ENCODE measurements at places on chromosomes 3 and 15. TPM values are rescaled to one million over a fixed set of nuclear protein-coding genes. Genes with fewer than 3 reads are reported as not detected.
A peak's percentile ranks its signal among the peaks of the same experiment; 100 is the strongest.

GRCh38 chr3:153379516-153379915, 217.5 kb downstream of the RAP2B start:
- peak; percentile 30 for DNase-seq

DNA sequence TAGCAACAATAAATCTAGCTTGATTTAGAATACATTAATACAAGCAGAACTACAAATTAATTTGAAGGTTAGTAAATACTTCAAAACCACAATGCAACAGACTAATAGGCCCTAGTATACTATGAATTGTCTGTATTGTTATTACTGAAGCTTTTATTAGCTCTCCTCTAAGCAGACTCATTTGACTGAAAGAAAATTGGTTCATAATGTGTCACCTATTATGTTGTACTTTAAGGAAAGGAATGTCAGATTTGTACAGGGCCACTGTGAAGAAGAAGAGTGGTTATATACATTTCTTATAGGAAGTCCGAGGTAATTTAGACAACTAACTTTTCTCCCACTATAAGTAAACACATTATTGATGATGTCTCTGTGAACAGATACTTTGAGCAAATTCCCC, 954.5 kb downstream of the ZPLD1 start:
- peak; percentile 72 for DNase-seq

GRCh38 chr3:12986521-12986920, 86.7 kb downstream of the IQSEC1 start:
- no peak for DNase-seq

LDHAL6B gene
- not detected for total RNA-seq

DNA sequence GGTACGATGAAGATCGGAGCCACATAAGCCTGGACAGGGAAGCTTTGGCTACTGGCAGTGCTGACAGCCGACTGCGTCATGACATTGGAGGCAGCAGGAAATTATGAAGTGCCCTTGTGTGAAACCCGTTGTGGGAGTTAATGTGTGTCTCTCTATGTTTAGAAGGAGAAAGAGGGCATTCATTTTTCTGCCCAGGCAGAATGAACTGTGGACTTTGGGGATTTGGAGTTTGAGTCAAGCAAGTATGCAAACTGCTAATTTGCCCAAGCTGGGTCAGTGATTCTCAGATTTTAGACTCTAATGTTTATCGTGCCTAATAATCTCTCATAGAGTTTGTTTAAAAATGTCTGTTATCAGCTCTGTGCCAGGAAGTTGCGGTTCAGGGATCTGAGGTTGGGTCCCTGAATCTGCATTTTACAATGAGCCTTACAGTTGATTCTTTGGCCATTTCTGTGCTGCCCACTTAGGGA, 5.6 kb downstream of the CTXND1 start:
- DNase-seq: no peak

DNA sequence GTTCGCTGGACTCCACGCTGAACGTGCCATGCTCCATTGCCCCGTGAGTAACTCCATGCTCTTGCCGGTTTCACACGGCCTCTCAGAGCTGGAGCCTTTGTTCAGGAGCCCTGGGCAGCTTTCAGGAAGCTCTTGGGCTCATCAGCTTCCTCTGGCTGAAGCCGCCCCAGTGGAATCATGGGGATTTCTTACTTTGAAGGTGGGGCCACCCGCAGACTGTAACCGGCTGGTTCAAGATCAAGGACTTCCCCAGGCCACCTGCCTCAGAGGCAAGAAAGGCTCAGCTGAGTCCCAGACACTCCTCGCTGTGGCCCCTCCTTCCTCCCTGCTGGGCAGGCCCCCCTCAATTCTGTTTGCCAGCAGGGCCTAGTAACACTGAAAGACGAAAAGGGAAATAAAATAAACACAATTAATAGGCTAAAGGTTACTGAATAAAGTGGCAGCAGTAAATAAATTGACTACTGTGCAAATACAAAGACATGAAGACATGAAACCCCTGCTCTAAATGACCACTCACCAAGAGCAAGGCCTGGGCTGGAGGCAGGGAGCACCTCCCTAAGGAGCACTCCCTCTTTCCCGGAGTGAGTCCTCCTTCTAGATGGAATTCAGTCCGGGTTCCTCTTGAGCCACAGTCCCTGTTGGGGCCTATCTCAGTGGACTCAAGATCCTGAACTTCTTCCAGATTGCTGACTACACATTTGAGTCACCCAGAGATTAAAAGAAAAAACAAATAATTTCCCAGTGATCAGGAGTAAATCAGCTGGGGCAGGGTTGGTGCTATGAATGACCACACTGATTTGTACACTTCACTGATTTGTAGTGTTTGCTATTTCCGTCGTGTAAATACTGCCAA, 51.0 kb downstream of the ZDHHC19 start:
- peak; percentile 90 for DNase-seq

TXNRD3 gene
- total RNA-seq: 9.5 TPM

ATP10A gene
- total RNA-seq: 29.7 TPM

AHSG gene
- not detected for total RNA-seq

OXTR gene
- total RNA-seq: 6.9 TPM

- peak; percentile 54 for DNase-seq
These were observed at the start of gene RARRES1 for GRCh38 chr3:158731938-158732855. Gene RARRES1 (minus strand): TSS chr3:158732457. CDS start chr3:158732415, 42 bp downstream.

DNA sequence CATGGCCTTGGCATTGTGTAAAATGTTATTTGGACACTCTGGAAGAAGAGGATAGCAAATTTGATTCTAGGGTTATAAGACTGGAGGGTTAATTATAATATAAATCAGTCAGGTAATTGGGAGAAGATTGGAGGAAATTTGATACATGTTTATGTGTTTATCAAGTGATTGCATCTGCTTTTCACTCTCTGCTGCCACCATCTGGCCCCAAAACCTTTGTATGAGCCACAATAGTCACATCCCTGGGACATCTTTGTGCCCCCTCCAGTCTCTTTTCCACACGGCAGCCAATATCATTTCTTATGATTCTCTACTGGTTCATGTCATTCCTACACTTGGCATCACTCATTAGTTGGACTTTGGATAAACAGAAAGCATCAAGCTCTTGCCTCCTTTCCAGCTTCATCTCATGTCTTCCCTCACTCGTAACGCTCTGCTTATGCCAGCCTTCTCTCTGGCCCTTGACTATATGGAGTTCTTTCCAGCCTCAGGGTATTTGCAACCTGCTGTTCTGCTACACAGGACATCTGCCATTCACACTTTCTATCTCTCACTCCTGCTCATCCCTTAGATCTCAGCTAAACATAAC, 602.3 kb upstream of the SUCLG2 start:
- DNase-seq: peak; percentile 2

CHRNA7 gene
- total RNA-seq: 0.52 TPM

- DNase-seq: no peak
These were observed 229.8 kb downstream of the TBL1XR1 start for GRCh38 chr3:176967522-176967921.

DNA sequence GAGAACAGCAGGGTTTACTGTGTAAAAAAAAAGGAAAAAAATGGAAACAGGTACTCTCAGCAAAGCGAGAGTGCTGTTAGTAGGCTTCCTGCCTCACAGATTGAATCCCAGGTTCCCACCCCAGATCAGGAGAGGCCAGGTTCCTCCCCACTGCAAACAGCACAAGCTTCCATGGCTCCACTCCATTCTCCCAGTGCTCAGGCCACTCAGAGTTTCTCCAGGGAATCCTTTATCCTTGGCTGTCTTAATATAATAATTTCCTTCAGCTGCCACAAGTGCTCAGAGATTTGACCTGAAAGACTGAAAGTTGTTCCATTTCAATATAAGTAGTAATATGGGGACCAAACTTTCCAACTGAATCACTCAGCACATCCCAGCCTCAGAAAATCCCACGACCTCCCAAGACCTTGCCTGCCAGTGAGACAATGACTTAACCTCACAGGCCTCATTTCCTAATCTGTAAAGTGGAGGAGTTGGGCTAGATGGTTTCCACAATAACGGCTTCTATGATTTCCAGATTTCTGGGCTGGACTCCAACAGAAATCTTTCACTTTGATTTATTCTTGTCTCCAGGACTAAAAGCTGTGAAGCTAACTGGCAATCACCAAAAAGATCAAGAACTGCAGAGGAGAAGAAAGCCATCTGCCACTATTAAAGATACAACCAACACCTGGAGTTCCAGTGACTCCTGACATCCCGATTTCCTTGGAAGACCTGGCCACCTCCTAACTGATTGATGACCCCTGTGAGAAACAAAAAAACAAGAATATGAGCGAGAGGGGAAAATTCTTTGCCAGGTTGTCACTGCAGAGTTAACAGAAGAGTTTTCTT, 289.5 kb downstream of the NEK10 start:
- DNase-seq: no peak

CFAP100 gene
- total RNA-seq: not detected

DNA sequence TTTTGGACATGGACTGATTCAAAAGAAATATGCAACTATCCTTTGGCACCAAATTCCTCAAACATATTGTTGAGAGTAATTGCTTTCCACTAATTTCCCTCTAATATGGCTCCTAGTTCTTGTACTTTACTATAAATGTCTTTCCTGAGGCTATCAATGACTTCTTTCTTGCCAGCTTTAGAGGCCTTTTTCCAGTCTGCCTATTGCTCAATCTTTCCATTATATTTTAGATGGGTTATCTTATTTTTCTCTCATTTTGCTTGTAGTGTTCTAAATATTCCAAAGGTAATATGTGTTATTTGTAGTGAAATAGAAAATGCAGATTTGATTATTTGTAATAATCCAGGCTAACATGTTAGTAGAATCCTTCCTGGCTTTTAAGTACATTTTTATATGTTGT, 11.5 kb upstream of the TEX9 start:
- DNase-seq: no peak

PP2D1 gene
- not detected for total RNA-seq

GRCh38 chr15:49303003-49303402, 120.0 kb upstream of the FGF7 start:
- DNase-seq: no peak

FGF12 gene
- 1.6 TPM for total RNA-seq

DNA sequence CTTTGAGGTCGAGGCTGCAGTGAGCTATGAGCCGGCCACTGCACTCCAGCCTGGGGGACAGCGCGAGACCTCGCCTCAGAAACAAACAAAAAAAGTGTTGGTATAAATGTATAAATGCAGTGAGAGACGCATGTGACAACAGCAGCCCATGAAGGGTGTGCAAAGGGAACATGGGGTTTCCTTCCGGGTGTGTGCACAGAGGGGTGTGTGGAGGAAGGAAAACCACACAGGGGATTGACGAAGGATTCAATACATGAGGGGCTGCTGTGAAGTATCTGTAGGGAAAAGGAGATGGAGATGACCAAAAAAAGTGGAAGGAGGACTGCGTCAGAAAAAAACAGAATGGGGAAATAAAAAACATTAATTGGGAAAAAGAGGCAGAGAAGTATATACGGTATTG, 1.1 kb downstream of the MTFMT start:
- DNase-seq: no peak

SLC24A5 gene
- total RNA-seq: not detected

DNA sequence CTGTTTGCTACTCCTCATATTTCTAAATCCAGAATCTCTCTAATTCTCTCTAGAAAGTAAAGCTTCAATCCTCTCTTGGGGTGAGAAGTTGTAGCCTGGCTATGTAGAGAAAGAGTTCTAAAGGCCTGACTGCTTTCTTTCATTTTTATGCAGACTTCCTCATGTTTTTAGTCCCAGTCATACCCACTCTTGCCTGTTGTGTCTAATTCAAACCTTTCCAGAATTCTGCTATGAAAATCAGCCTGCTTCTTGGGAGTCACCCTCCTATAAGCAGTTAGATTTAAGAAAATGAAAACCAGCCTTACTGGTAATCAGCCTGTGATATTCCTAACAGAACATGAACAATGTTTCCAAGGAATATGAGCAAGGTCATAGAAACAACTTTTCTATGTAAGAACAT, 14.8 kb upstream of the ZNF639 start:
- DNase-seq: peak; percentile 38

All from renal cortical epithelial cell (primary cell).